ENCODE measurements at places on chromosomes 13 and 19. TPM values are rescaled to one million over a fixed set of nuclear protein-coding genes. Genes with fewer than 3 reads are reported as not detected.

DNA sequence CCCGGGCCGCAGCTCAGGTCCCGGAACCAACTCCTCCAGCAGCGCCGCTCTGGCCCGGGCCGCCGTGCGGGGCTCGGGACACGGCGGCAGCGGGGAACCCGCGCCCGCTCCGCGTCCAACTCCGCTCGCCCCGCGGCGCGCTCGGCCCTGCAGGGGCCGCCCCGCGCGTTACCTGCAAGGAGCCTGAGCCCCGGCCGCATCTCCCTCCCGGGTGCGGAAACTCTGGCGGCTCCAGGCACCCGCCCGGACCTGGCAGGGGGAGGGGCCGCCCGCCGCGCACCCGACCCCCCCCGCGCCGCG is at the start of gene TMTC4:
TMTC4 (minus strand) TSS at position 224 of the 300 bp plus-strand sequence. CDS start 4,433 bp downstream, outside the sequence.
- peak within 1 kb of the TSS; percentile 96 for H3K27ac ChIP-seq
- no peaks in the 10 kb centered on the region for H3K36me3 ChIP-seq
- H3K4me1 ChIP-seq: peaks cover 30% of the 10 kb centered on the region
- no peak for DNase-seq
- H3K27me3 ChIP-seq: no peaks in the 10 kb centered on the region
- H3K4me3 ChIP-seq: peak within 1 kb of the TSS; percentile 93

DNA sequence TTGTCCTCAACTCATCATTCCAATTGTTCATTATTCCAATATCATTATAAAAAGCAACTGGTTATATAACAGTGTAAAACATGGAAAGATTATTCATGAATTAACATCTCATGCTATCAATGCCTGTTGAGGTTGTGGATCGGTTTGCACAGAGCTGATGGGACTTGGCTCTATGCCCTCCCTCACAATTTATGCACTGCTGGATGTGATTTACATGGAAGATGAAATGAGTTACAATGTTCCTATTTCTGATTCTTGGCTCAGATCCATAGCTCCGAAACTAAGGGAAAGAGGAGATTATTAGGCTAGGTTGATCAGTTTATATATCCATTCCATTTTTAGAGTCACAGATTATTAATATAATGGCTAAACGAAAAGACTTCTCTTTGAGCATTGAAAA is 38.6 kb downstream of the SCEL start:
- DNase-seq: no peak
- peaks cover 23% of the 10 kb centered on the region for H3K27me3 ChIP-seq
- no peaks in the 10 kb centered on the region for H3K36me3 ChIP-seq
- H3K27ac ChIP-seq: no peak overlapping the region
- no peaks in the 10 kb centered on the region for H3K4me1 ChIP-seq

GRCh38 chr13:62846302-62846701 is 1430.7 kb upstream of the PCDH20 start:
- no peaks in the 10 kb centered on the region for H3K27me3 ChIP-seq
- no peak overlapping the region for H3K4me3 ChIP-seq
- DNase-seq: no peak

DNA sequence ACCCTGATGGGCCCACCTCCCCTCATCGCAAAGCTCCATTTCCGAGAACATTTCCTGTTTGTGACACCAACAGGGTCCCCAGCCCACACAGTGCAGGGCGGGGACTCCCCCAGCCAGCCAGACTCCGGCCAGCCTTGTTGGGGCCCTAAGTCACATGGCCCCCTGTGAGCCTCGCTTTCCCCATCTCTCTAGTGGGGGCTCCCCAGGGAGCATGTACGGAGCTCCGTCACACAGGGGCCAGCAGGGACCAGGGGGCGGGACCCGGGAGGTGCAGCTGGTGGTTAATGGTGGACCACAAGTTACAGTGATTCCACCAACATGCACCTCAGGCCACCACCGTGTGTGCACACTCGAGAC is 1.7 kb downstream of the TBXA2R start:
- H3K4me1 ChIP-seq: peaks cover 62% of the 10 kb centered on the region
- peak overlapping the region; percentile 92 for H3K27ac ChIP-seq
- peaks cover 30% of the 10 kb centered on the region for H3K27me3 ChIP-seq

DNA sequence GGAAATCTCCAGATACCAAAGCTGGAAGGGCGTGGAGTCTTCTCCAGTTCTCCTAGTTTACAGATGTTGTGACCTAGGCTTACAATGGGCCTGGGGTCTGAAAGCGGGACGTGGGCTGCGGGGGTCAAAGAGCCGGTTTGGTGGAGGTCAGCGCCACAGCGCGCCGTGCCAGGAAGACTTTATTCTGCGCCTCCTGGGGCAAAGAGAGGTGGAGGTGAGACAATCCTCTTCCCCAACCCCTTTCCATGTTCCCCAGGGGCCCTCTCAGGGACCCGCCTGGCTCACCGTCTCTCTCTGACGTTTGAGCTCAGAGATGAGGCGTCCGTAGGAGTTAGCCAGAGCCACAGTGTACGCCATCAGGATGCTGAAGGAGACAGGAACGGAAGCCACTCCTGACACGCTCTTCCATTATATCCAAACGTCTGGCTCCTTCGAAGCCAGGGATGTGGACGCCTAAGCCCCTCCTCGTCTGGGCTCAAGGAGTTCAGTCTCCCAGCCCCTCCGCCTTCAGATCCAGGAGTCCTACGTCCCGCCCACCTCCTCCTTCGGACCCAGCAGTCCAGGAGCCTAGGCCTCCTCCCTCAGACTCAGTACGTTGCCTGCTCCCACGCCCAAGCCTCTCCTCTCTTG is 776 bp upstream of the LENG1 start:
- H3K4me3 ChIP-seq: peak overlapping the region; percentile 79
- H3K27ac ChIP-seq: peak overlapping the region; percentile 91
- peaks cover 13% of the 10 kb centered on the region for H3K27me3 ChIP-seq
- H3K36me3 ChIP-seq: peaks cover 29% of the 10 kb centered on the region

- H3K4me3 ChIP-seq: peak overlapping the region; percentile 97
- peaks cover 17% of the 10 kb centered on the region for H3K36me3 ChIP-seq
- H3K4me1 ChIP-seq: peaks cover 46% of the 10 kb centered on the region
- DNase-seq: no peak
- no peaks in the 10 kb centered on the region for H3K27me3 ChIP-seq
Observed at GRCh38 chr19:7902796-7903243, 857 bp upstream of the MAP2K7 start.

GRCh38 chr19:6063576-6064335 is 46.5 kb downstream of the RFX2 start:
- H3K27ac ChIP-seq: peak overlapping the region; percentile 85
- H3K27me3 ChIP-seq: no peaks in the 10 kb centered on the region

DNA sequence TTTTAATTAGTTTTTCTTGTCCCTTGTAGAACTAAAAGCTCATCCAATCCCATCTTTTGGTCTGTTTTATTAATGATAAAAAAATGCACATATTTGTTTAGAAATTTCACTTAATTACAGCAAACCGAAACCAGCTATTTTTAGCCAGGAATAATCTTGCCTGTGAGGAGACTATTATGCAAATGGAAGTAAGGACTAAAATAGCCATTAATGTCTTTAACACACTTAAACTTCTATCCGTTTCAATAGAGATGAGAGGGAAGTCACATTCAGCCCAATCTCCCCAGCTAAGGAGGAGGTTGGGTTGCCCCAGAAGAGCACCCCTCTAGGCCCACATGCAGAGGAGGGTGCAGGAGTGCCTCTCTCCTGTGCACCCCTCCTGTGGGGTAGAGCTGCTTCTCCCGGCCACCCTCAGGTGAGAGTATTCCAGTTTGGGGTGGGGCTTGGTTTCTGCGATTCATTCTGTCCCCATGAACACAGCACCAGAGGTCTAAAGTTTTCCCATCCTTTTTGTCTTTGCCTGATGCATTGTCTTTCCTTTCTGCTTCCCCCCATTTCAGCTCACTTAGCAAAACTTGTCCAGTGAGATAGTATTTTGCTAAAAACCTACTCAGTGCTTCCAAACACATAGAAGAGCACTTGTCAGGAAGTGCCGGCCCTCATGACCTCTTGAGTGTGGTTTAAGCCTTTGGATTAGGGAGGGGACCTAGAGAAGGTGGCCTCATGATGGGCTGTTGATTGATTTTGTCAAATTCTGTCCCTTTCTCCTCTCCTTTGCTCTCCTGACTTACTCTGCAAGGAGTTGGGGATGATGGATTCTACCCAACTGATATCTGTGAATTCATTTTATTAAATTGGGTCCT is 28.2 kb downstream of the FGF9 start:
- H3K27ac ChIP-seq: no peak overlapping the region
- H3K27me3 ChIP-seq: no peaks in the 10 kb centered on the region
- no peak overlapping the region for H3K4me3 ChIP-seq
- no peak for DNase-seq

DNA sequence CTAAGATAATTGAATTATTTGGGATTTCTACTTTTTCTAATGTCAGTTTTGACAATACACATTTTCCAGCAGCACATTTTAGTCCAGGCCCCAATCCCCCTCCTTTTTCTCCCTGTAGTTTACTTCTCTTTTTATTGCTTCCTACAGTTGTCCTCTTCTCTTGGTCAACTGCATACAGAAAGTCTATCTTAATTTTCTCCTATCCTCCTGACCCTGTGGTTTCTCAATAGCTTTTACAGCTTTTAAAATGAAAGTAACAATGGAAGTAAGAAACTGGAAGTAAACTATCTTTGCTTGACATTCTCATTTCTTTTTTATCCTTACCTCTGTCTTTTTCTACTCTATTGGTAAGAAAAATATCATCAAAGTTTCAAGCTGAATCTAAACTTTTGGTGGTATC is 106.5 kb upstream of the OXGR1 start:
- H3K27ac ChIP-seq: no peak overlapping the region
- DNase-seq: no peak
- H3K36me3 ChIP-seq: no peaks in the 10 kb centered on the region
- no peaks in the 10 kb centered on the region for H3K27me3 ChIP-seq
- H3K4me1 ChIP-seq: no peaks in the 10 kb centered on the region

GRCh38 chr13:113901642-113902041 is 37.8 kb upstream of the GAS6 start:
- no peaks in the 10 kb centered on the region for H3K27me3 ChIP-seq
- DNase-seq: no peak
- H3K4me3 ChIP-seq: no peak overlapping the region
- H3K4me1 ChIP-seq: peaks cover 25% of the 10 kb centered on the region

GRCh38 chr19:35868172-35868822 is at the start of gene APLP1:
Gene APLP1 (plus strand): TSS chr19:35868574. CDS start chr19:35868637, 63 bp downstream.
- H3K4me3 ChIP-seq: peak within 1 kb of the TSS; percentile 75
- H3K27ac ChIP-seq: peak within 1 kb of the TSS; percentile 40
- DNase-seq: peak; percentile 74
- peaks cover 74% of the 10 kb centered on the region for H3K27me3 ChIP-seq

The SLC7A10 gene
- total RNA-seq: not detected

The CAPN12 gene
- 0.22 TPM for total RNA-seq

The ANKRD24 gene
- 0.22 TPM for total RNA-seq

All from left ventricle myocardium inferior (tissue), 1 donor.